RCC 7860 (cell line): ENCODE measurements at places on chromosomes 1 and 21.

DNA sequence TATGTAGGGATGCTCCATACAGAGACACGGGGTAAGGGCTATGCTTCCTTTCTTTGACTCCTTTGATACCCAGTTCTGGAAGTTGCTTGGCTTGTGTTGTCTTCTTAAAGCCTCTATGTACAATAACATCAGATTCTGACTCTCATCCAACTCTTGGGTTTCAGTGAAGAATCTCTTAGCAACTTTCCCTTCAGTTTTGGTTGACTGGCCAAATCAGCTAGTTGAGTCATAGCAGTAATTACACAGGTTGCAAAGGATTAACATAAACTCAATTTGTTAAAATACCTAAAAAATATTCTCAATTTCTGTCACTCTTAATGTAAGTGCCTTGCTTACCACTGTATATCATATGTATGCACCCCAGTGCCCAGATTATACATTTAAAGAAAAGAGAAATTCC lies 9.2 kb downstream of the CD1E start:
- no peak for DNase-seq

DNA sequence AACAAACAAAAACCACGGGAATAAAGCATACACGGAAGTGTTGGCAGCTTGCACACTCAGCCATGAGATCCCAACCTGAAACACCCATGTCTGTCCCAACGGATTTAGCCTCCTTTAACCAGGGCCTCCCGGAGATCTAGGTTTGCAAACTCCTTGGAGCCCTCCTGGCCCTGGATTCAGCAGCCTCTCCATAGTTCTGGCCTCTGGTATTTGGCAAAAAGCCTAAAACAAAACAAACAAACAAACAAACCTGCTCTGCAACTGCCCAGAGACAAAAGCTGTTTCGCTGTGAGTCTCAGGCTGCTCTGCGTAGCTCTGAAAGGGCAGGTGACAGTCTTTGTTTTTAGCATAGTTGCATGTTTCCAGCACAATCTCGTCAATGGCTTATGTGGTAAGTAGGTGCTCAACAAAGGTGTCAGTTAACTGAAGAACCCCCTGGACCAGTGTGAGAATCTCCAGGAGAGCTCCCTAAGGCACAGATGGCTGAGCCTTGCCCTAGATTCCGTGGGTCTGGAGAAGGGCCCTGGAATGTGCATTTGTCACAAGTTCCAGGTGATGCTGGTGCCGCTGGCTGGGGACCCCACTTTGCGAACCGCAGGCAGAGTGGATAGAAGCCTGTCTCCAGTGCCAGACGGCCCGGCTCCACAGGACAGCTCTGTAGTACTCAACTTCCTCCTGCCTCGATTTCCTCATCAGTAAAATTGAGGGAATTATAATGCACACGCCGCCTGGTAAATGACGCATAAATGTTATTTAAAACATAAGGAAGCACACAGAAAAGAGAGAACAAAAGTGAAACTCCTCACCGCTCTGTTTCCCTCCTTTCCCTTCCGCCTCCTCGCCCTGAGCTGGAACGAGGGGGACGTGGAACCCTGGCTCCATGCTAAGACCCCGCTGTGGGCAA lies 86.2 kb downstream of the RIPK4 start:
- DNase-seq, result no peak

DNA sequence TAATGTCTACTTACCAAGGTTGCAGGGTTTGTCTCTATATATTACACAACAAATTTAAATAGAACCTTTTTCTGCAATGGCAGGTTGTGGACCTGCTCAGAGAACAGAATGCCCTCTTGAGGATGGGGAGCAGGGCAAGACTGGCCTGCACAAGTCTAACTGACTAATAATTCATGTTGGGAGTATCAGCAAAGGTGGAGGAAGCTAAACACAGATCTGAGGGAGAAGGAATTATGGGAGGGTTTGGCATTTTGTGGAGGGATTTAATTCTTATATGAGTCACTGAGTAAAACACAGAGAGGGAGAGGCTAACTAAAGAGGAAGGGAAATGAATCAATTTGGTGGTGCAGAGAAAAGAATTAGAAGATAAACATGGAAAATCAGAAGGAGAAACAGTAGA lies 40.0 kb downstream of the CLDN17 start:
- no peak for DNase-seq

DNA sequence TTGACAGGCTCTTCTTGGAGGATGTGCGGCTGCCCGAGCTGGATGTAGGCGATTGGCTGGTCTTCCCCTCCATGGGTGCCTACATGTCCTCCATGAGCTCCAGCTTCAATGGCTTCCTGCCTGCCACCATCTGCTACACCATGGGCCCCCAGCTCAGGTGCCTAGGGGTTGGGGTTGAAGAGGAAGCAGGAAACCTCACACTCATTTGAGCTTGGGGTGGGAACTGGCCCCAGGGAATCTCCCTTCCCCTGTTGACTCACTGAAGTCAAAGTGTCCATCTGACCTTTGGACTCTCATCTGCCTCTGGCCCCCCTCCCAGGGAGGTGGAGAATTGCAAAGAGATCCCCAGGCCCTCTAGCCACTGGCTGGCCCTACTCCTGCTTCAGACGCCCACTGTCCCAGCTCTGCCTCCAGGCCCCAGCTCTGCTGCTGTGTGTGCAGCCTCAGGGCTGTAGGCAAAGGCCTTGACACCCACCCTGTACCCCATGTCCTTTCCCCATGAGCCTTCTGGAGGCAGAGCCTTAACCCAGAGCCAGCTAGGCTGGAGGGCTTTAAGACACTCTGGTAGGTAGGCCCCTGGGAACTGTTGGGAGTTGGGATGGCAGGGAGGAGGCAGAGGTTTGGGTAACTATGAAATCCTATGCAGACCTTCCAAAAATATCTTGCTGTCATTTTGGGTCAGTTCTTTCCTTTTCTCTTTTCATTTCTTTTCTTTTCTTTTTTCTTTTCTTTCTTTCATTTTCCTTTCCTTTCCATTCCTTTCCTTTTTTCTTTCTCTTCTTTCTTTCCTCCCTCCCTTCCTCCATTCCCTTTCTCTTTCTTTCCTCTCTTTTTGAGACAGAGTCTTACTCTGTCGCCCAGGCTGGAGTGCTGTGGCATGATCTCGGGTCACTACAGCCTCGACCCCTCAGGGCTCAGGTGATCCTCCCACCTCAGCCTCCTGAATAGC lies 66.9 kb upstream of the TINAGL1 start:
- peak; percentile 51 for DNase-seq

GRCh38 chr1:64133036-64133435 lies 70.4 kb upstream of the UBE2U start:
- DNase-seq, result peak; percentile 99

- DNase-seq, result no peak
Observed at GRCh38 chr21:36080386-36080785, 10.6 kb downstream of the CBR1 start.

DNA sequence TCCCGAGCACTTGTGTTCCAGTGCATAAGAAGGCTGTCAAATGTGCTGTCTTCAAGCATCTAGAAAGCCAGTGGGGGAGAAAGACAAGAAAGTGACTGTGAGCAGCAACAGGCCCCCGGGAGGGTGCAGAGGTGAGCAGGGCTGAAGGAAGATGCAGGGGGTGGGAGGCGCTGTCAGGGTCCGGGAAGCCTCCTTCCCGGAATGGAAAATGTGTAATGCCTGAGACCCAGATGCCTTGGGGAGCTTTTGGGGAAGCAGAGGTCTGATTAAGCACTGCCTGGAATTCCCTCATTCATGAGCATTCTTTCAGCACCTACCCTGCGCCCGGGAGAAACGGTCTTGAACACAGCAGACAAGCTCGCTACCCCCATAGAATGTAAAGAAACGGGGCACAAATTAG lies 1.3 kb downstream of the NPHP4 start:
- DNase-seq, result no peak

- DNase-seq, result no peak
Observed at GRCh38 chr1:5647234-5647633, 345.0 kb downstream of the NPHP4 start.

GRCh38 chr1:164064501-164064900 lies 494.5 kb upstream of the PBX1 start:
- no peak for DNase-seq

DNA sequence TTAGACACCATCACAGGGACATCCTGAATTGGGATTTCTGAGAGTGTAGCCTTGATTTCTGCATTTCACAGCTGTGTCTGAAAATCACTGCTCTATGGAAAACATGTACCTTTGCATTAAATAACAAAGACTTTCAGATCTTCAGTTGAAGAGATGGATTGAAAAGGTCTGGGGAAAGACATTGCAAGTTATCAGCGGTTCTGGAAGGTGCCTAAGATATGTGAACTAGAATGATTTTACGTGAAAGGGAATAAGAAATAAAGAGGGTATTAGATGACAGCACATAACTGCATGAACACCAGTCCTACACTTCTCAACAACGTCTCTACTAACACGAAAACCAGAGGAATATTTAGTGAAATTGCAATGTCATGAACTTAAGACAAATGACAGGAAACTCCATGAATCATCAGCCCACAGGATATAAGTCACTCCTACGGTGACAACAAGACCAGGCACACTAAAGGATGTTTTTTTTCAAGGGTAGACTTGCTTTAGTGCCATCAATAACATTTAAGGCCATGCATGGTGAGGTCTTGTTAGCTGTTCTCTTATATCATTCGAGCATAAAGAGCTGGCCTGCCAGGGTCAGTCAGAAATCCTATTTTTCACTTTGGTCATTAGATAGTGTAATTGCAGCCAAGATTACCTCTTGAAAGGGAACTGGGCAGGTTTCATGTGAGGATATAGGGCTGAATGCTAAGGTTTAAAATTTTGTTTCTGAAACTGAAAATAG lies 283.1 kb downstream of the GRIK1 start:
- DNase-seq, result peak; percentile 94

DNA sequence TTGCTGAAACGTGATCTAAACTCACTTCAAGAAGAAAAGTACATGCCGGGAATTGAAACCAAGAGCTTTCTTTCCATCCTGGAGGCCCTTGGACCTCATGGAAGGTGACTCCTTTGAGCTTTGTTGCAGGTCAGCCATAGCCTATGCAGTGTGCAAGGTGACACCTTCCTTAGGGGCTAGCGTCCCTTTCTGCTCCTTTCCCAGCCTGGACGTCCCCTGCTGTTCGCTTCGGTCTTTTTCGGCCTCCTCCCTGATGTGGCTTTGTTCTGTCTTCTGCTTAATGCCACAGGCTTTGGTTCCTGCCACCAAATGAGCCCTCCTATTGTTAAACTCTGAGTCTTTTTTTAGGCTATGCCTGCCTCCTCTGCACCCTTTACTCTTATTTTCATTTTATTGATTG lies 308.8 kb downstream of the BRINP2 start:
- no peak for DNase-seq

DNA sequence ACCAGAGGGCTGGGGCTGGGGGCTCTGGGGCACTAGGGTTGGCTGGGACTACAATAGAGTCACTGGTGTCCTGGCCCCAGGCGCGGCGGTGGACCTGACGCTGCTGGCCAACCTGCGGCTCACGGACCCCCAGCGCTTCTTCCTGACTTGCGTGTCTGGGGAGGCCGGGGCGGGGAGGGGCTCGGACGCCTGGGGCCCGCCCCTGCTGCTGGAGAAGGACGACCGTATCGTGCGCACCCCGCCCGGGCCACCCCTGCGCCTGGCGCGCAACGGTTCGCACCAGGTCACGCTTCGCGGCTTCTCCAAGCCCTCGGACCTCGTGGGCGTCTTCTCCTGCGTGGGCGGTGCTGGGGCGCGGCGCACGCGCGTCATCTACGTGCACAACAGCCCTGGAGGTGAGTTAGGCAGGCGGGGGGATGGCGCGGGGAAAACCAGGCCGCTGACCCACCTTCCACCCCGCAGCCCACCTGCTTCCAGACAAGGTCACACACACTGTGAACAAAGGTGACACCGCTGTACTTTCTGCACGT lies 4.1 kb downstream of the TIE1 start:
- no peak for DNase-seq

GRCh38 chr21:33441489-33442477 lies 38.0 kb downstream of the TMEM50B start:
- DNase-seq, result peak; percentile 97

DNA sequence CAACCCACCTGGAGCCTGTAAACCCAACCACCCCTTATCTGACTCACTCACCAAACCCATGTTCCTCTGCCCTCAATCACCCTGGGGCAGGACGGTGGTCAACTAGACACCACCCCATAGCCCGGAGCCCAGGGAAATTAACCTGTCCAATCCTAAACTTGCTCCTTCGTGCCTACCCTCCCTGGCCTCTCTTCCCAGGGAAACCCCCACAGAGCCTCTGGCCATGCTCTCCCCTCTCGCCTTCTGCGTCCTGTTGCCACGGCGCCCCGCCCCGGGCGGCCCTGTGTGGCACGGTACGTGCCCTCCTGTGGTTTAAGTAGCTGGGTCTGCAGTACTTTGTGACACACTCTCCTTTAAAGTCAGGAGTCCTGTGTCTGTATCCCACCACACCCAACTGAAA lies 4.0 kb upstream of the FTCD start:
- no peak for DNase-seq

- peak; percentile 97 for DNase-seq
Observed at GRCh38 chr21:35197992-35198431, 148.9 kb upstream of the RUNX1 start.

DNA sequence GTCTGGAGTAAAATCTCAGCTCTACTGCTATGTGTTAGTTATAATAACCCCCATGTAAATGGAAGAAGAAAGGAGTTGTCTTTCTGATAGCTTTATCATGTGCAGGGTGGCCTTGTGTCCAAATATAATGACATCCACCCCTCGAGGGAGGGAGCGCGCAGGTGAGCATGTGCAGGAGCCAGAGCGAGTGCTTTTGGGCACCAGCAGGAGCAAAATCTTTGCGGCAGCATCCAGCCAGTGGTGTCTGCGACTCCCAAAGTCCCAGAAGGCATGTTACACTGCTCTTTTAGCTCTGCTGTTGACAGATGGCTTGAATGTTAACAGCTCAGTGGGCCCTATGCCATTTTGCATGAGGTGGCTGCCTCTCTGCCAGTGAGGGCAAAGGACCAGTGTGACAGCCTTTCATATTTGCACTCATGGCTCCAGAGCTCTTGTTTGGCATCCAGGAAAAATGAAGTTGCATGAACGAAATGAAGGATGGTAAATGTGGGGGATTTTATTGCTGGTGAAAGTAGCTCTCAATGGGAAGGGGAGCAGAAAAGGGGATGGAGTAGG lies 146.7 kb downstream of the HMCN1 start:
- DNase-seq, result no peak

DNA sequence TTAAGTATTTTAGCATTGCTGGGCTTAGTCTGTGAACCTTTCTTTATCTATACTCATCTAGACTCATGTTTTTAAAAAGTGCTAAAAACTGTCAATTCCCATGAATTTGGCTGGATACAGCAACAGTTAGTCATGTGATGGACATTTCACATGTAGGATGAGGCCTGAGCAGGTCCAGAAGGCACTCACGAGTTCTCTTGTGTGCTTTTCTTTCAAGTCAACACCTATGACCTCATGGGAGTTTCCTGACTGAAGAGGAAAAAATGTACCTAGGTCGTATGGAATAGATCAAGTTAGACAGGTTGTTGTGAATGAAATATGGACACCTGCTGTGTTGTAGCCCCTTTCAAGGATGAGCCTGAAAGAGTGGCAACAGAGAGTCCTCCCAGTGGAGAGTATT lies 394.2 kb downstream of the DUSP10 start:
- no peak for DNase-seq

- no peak for DNase-seq
Observed at GRCh38 chr1:211487082-211487481, 4.9 kb downstream of the RD3 start.

- DNase-seq, result peak; percentile 23
Observed at GRCh38 chr1:222167896-222168295, 380.0 kb downstream of the HHIPL2 start.
